ENCODE measurements at places on chromosomes 7 and 10. TPM values are rescaled to one million over a fixed set of nuclear protein-coding genes. Genes with fewer than 3 reads are reported as not detected.

Gene AGR2
- 163 TPM for total RNA-seq

Gene MICALL2
- 13.7 TPM for total RNA-seq

Gene POM121L12
- total RNA-seq, result not detected

Gene OGDHL
- total RNA-seq, result not detected

Gene CCDC201
- total RNA-seq, result not detected

Gene ANKRD30A
- not detected for total RNA-seq

Gene UCN3
- total RNA-seq, result not detected

Gene SPDYE18
- total RNA-seq, result 0.13 TPM

DNA sequence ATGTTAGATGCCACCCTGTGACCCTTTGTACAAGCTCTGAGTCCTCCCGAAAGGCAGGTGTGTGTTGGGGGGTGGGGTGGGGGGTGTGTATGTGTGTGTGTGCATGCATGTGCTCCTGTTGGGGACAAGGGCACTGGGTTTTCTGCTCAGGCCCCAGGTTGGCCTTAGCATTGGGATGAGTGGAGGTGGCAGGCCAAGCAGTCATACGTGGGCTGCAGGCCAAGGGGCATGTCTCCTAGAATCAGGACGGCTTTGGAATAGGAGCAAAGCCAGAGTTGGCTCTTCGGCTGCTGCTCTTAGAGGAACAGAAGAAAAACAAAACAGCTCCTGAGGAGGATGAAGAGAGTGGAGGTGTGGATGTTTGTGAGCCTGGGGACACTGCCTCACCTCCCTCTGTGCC lies 26.0 kb downstream of the HSPA12A start:
- DNase-seq, result no peak

GRCh38 chr7:47887016-47887640 lies 61.1 kb downstream of the PKD1L1 start:
- no peak for DNase-seq

DNA sequence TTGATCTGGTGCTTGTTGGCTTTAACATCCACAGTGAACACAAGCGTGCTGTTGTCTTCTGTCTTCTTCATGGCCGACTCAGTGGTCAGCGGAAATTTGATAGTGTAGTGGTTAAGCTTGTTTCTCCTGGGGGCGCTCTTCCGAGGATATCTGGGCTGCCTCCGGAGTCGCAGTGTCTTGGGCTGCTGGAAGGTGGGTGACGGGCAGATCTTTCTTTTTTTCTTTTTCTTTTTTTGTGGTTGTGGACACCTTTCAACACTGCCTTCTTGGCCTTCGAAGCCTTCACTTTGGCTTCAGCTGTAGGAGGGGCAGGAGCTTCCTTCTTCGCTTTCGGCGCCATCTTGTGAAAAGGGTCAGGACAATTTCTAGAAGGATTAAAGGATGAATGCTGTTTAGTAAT lies 23.8 kb upstream of the RPA3 start:
- DNase-seq, result no peak

DNA sequence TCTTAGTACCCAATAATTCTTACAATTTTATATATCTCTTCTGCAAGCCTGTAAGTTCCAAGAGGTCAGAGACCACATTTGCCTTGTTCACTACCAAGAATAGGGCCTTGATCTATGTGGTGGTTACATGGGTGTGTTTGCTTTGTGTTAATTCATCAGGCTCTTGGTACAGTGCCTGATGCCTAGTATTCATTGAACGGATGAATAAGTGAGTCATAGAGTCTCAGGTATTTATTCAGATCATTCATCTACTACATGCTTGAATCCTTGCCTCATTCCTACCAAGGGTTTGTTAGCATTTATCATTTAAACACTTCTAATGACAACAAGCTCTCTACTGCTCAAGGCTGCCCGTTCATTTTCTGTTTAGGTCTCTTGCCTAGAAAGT lies 11.3 kb upstream of the SGPL1 start:
- DNase-seq, result peak; percentile 93

DNA sequence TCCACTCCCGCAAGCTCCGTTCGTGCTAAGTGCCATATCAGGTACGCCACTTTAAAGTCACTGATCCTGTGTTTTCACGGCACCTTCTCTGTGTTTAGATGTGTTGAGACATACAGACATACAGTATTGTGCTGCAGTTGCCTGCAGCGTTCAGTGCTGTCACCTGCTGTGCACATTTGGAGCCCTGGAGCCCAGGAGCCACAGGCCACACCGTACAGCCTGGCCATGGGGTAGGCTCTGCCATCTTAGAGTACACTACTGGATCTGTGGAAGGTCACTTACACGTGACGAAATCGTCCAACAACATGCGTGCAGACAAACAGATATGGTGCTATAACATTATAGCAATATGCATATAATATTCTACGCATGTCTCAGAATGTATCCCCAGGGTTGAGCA lies 111.3 kb downstream of the ELFN1 start:
- no peak for DNase-seq

DNA sequence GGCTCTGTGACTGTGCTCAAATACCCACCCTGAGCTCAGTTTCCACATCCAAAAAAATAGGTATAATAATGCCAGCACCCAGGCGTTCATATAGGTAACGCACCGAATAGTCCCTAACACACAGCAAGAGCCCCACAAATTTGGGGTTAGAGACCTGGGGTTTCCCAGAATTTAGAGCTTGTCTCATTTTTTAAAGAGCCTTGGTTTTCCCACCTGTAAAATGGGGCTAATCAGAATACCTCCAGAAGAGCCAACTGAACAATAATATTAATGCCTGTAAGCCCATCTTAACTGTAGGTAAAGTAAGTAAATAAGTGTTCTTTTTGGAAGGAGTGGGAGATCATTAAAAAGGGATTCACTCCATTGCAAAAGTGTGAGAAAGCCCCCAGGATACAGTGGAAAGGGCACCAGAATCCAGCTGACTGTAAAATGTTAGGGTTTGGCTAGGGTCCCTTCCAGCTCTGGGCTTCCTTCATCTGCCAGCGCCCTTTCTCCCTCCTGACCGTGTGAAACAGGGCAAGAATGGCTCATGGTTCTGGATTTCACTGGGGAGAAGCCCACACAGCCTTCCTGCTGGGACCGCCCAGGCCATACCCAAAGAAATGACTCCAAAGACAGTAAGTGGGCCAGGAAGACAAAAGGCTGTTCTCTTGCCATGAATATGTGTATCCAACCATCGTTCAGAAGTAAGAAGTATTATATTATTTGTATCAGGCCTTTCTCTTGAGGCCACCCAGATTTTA lies 2.1 kb downstream of the MTURN start:
- DNase-seq, result no peak

DNA sequence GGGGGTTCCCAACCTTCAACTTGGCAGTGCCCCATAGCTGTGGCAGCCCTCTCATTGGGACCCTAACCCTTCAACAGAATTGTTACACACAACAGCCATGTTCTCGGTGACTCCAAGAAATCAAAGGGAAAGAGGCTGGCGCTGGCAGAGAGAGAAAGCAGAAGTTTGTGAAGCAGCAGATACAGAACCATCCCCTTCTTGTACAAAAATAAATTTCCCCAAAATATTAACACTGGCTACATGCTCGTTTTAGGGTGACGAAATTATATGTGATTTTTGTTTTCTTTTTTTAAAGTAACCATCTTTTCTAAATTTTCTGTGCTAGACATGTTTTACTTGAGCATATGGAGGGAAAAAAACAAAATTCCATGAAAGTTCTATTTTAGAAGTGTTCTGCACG lies 45.2 kb upstream of the SAMD8 start:
- no peak for DNase-seq

- no peak for DNase-seq
Measured at GRCh38 chr7:20861468-20861867, 74.8 kb upstream of the SP8 start.

GRCh38 chr7:69749994-69750393 lies 151.7 kb downstream of the AUTS2 start:
- no peak for DNase-seq

DNA sequence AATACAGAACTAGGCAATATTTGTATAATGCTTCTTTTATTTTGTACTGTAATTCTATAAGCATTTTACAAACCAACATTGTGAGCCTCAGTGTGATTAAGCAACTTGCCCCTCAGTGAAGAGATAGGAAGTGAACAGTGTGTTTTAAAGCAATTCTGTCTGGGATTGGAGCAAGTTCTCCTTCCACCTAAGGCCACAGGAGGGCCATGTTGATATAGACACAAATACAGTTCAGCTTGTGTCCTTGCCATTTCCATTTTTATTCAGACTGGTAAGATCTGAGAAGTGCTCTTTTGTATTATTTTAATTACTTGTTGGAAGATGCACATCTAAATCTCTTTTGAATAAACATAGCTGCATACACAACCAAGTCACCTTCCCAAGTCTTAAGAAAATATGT lies 416.3 kb upstream of the COBL start:
- no peak for DNase-seq

DNA sequence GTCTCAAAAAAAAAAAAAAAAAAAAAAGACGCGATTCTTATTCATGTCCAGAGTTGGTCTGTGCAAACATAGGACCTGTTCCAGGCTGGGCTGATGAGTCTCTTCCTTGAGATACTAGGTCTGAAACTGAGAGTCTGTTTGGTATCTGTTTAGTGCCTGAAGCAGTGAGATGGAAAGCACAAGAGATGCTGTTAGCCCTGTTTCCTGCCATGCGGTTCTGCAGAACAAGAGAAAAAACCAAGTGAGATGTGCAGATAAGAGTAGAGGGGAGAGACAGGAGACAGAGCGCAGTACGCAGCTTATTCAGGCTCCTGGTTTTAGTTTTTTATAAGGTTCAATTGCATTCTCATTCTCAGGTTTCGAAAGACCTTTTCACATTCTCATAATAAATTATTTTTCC lies 85.8 kb upstream of the PRKCQ start:
- no peak for DNase-seq

DNA sequence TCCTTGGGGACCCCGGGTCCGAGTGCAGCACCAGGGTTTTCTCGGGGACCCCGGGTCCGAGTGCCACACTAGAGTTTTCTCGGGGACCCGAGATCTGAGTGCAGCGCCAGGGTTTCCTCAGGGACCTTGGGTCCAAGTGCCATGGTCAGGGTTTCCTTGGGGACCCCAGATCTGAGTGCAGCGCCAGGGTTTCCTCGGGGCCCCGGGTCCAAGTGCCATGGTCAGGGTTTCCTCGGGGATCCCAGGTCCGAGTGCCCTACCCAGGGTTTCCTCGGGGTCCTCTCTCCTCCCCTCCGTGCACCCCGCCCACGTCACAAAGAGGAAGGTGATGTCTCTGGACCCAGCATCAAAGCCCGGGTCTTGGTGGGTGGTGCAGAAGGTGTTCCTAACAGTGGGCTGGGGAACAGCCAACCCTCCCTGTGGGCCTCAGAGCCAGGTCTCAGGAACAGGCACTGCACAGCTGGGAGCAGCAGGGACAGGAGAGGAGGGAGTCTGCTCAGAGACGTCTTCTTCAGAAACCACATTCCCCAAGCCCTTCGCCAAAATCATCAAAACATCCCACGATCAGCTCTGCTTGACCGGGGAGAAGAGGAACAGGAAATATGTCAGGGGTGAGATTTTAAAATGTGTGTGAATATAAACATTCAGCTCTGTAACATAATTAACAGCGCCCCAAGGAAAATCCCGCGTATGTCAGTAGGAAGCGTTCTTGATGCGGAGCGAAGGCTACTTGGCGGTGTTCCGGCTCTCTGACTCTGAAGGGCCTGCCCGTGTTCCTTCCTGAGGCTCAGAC lies 540.7 kb downstream of the DNAJB6 start:
- DNase-seq, result no peak

DNA sequence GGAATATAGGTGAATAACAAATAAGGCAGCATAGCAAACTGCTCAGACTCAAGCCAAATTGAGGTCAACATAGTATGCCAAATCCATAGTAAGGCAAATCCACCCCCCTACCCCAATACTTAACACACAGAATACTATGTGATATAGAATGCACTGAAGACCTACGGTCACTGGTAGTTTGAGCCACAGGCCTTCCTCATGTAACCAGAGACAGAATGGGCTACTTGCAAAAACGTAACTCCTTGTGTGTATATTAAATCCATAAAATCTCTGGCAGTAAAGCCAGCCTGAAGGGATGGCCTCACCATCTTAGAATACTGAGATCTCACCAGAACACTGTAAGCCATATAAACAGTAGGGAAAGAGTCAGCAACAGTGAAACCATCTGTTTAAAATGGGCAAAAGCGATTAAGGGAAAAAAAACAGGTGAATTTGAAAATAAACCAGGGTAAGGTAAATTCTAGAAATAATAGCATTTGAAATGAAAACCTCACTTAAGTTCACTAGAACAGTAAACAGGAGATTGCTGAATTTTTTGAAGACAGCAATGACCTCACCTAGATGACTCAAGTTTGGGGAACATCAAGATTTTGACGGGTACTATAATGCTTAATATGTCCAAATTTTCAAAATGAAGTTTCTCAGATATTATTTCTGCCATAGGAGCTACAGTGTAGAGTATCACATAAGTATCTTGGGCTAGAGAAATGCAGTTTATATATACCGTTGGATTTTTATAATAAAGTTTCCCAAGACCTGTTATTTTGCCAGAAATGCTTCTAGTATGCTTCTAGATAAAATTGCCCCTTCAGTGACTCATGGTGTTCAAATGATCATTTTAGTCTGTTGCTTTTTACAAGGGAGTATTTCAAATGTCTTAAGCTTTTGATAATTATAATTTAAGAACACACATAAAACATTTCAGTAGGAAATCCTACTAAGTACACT lies 13.9 kb downstream of the HNRNPA2B1 start:
- DNase-seq, result no peak

- DNase-seq, result no peak
Measured at GRCh38 chr7:8215648-8216333, 46.2 kb downstream of the ICA1 start.

GRCh38 chr7:25360451-25360850 lies 132.2 kb upstream of the NPVF start:
- DNase-seq, result no peak

- DNase-seq, result no peak
Measured at GRCh38 chr10:86188326-86188725, 178.3 kb downstream of the GRID1 start.

DNA sequence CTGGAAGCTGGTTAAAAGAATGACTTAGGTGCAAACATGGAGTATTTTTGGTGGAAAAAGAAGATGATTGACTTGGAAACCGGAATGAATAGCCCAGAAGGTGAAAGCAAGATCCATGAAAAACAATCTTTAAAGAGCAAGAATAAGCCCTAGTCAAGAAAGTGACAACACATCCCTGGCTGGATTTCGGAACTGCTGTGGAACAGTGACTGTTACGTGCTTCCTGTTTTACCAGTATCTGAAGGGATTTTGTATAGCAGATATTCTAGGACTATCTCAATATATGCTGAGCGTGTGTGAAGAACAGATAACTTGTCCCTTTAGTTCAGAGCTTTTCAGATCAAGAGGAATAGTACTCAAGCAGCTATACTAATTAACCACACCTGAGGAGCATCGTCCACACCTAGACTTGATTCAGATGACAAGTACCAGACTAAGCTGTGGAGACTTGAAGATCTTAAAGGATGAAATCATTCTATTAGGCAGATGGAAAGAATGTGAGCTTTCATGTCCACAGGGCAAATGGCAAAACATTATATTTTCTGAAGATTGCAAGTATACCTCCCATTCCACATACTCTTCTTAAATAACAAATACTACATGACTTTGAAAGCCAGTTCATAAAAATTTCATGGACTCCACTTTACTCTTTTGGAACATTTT lies 11.5 kb upstream of the TES start:
- DNase-seq, result peak; percentile 64

- DNase-seq, result no peak
Measured at GRCh38 chr7:41039386-41039953, 663.4 kb downstream of the INHBA start.

All from bronchial epithelial cell (primary cell).